ENCODE measurements at places on chromosomes 5 and 9.
A peak's percentile ranks its signal among the peaks of the same experiment; 100 is the strongest.

GRCh38 chr9:82680179-82680935 is 382.6 kb downstream of the RASEF start:
- DNase-seq: no peak

DNA sequence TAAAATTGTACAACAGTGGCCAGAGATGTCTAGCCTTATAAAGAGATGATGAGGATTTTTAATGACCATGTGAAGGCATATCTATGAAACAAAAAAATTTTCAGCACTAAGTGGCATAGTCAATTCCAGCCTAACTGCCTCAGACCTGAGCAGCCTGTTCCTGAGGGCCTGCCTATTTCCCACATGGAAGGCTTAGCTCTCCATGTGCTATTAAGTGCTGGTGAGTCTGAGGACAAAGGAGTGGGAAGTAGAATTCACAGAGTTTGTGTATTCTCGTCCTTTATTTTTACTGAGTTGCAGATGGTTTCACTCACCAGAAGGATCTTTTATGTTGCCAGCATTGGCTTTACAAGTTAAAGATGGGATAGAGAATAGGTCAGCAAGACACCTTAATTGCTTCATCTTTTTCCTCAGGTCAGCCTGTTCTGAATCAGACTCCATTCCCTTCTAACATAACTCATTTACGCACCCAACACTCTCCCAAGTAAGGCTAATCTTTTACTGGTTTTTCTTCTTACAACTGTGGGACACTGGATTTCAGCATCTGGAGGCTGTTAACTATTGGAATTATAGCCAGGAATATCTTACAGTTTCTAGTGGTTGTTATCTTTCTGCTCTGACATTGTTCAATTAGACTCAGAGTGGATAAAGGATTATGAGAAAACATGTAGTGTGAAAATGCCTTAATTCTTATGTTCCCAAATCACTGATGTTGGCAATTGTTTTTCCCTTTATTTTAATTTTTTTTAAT is 76.8 kb downstream of the ISOC1 start:
- DNase-seq: no peak

DNA sequence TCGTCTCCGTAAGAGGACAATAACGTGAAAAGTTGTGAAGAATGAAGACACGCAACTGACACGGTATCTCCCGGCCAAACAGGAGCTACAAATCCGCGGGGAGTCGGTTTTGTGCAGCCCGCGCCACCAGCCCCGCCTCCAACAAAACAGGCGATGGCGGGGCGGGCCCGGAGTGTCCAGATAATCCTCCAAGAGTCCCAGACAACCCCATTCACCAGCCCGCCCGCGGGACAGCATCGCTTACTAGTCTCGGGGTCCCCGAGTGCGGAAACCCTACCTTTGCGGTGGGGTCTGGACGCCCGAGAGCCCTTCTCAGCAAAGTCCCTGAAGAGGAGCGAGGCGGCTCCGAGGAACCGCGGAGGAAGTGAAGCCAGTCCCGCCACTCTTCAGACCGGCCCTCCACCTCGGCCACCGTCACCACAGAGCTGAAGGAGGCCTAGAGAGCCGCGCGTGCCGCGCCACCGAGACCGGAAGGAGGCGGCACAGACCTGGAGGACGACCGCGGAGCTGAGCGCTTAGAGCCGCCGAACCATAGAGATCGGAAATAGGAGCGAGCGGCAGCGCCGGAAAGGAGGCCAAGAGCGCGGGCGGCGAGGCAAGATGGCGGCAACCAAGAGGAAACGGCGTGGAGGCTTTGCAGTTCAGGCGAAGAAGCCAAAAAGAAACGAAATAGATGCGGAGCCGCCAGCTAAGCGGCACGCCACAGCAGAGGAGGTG is at the start of the genes BRIX1 and RAD1:
TSS of gene BRIX1 (plus strand) at position 573 of the 717 bp plus-strand sequence. CDS start at position 601, 28 bp downstream.
TSS of gene RAD1 (minus strand) at position 366 of the 717 bp plus-strand sequence. CDS start 612 bp downstream, outside the sequence.
- peak; percentile 91 for DNase-seq

DNA sequence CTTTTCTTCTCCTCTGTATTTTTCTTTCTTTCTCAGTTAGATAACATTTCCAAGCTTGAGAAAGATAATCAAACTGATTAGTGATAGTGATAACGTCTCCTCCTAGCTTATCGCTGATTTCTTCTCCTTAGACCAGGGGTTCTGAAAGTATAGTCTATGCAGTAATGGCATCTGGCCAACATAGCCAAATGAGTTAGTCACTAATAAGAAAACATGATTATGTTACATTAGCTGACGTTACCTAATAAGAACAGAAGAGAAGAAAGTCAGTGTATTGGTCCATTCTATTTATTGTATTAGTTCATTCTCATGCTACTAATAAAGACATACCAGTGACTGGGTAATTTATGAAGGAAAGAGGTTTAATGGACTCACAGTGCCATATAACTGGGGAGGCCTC is 111.2 kb downstream of the STRBP start:
- DNase-seq: no peak

DNA sequence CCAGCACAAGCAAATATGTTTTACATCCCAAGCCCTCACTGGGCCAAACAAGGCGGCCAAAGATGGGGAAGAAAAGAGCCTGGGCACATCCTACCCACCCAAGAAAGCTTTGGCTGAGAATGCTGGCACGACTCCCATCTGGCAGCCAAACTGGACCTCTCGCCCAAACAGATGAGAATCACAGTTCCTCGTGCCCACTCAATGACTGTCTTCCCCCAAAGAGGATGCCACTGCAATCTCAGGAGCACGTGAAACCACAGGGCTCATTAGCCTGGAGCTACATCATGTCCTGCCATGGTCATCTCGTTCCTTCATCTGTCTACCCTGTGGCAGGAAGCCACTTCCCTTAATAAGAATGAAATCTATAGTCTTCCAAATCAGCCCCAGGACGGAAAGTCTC is 536.8 kb downstream of the BNC2 start:
- DNase-seq: no peak

DNA sequence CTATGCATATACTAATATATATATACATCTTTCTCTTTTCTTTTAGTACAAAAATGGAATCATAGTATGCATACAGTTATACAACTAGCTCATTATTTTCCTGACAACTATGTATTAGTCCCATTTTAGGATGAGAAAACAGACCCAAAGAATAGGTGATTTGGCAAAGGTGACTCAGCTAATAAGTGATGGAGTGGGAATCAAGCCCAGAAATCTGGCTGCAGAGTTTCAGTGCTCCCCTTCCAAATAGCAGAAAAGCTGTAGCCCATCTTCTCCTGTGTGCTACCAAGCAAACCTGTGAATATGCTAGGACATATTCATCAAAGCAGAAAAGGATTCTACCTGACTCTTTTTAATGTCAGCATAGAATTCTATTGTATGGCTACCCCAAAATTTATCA is 114.7 kb downstream of the ARL15 start:
- DNase-seq: no peak

DNA sequence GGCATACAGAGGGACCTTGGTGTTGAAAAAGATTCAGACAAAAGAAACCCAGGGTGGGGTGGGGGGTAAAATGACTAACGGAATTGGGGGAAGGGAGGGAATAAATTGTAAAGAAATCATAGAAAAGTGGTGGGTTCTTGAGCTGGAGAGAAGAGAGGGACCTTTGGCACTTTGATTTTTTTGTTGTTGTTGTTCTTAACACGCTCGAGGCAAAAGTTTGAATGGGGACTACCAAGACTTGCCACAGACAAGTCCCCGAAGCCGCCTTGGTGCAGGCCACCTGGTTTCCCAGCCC is 616 bp downstream of the VCAN start:
- no peak for DNase-seq

GRCh38 chr9:124386201-124386600 is 29.0 kb downstream of the PSMB7 start:
- DNase-seq: no peak

DNA sequence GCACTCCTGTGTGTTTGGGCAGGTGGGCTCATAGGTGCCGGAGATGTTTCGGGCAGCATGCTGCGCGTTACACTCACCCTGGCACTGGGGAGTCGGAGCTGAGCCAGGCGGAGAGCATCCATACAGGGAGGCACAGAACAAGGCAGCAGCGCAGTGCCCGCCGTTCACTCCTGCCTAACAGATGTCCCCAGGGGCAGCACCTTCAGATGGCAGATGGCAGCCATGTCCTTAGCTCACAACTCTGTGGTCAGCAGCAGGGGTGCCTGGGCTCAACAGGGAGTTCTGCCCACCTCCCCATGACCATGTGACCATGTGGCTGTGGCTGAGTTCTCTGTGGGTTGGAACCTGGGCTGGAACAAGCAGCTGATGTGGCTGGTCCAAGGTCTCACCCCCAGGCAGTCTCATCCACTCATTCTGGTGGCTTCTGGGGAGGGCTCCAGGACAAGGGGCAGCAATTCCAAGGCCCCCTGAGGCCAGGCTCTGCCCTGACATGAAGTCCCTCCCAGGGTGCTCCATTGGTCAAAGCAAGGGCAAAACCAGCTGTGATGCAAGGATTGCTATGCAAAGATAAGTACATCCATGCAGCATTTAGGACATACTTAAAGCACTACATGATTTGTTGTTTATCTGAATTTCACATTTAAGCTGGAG is 64.2 kb downstream of the MRPL36 start:
- no peak for DNase-seq

- no peak for DNase-seq
These were observed 1.3 kb downstream of the GABBR2 start for GRCh38 chr9:98707166-98708102.

DNA sequence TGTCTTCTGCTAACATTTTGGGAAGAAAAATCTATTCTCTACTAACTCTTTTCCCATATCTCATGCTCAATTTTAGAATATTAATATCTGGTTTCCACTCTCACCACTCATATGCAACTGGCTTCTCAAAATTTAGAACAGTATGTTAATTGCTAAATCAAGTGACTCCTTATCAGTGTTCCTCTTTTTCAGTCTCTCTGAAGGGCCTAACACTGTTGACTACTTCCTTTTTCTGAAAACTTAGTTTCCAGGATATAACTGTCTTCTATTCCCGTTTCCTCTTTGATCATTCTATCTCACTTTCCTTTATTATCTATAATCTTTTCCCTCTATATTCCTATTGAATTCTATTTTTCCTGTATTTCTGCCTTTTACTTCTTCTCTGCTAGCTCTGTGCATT is 1717.2 kb upstream of the C9orf72 start:
- DNase-seq: no peak

GRCh38 chr5:36948041-36948440 is 71.5 kb downstream of the NIPBL start:
- DNase-seq: no peak

DNA sequence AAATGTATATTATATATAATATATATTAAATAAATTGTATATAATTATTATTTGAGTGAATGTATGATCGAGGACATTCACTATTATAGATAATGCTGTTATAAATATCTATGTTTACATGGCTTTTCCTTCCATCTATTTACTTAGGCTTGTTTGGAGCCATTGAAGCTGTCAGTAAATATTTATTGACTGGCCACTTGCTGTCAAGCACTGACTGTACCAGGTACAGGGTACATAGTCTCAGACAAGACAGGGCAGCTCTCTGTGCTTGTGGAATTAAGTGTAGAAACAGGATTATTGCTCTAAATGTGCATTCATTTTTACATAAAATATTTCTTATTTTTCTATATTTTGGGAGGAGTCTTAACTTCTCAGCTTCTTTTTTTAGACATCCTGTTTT is 16.4 kb downstream of the FAXDC2 start:
- no peak for DNase-seq

DNA sequence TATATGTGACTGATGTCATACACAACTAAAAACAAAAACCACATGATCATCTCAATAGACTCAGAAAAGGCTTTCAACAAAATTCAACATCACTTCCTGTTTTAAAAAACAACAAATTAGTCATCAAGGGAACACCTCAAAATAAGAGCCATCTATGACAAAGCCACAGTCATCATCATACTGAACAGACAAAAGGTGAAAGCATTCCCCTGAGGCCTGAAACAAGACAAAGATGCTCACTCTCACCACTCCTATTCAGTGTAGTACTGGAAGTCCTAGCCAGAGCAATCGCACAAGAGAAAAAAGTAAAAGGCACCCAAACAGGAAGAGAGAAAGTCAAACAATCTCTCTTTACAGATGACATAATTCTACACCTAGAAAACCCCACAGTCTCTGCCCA is 893.5 kb upstream of the EDIL3 start:
- no peak for DNase-seq

GRCh38 chr9:101463397-101463796 is 27.8 kb upstream of the ALDOB start:
- no peak for DNase-seq

- DNase-seq: no peak
These were observed 29.1 kb upstream of the ANKRD55 start for GRCh38 chr5:56262279-56262678.

DNA sequence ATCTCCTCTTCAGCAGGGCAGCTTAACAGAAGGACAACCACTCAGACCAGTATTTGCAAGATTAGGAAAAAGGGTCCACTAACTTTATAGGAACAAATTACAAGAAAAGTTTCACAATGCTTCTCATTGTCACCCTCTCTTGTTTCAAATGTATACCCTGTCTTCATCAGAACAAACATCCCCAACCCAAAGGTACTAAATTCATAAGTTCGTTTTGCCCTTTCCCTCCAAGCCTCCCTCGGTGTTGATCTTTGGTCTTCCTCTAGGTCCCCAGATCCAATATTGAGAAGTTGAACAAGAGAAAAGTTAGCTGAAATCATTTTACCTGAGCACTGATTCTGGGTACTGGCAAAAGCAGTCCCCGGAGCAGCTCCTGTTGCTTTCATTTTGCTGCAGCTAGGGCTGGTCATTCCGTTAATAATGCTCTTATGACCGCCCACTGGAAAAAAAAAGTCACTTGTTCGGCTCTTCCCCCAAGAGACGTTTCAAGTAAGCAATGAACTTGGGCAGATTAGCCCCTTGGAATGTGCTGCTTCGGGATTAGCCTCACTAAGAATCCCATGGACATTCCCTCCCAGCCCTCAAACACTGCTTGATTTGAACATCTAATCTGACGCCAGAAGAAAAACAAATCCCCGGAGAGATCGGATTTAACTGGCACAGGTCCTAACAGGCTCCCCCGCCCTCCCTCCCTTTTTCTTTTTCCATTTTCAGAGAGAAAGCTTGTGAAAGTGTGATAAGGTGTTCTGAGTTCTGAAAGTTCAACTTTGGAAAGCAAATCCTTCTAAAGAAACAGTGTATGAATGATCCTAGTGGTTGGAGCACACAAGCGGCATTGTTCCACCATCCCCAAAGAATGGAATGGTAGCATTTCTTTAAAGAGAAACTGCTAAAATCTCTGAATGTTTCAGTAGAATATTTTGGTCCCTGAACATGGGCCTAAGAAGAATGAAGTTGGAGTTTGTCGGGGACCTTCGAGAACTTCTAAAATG is 252.5 kb downstream of the TRPM3 start:
- DNase-seq: no peak

GRCh38 chr9:37302277-37302676 is 120.2 kb upstream of the GRHPR start:
- no peak for DNase-seq

GRCh38 chr5:94347130-94347529 is 271.3 kb downstream of the KIAA0825 start:
- no peak for DNase-seq
